Esophagus muscularis mucosa (tissue), 4 donors: ENCODE measurements at places on chromosomes 13 and 19. TPM values are rescaled to one million over a fixed set of nuclear protein-coding genes. Genes with fewer than 3 reads are reported as not detected.

ZNF567 gene
- 9.1 TPM for total RNA-seq

ZNF708 gene
- total RNA-seq, result 8.0 TPM

ZNF540 gene
- 3.2 TPM for total RNA-seq

ZNF112 gene
- total RNA-seq, result 6.6 TPM

KIR3DL3 gene
- total RNA-seq, result not detected

MYH14 gene
- 10.1 TPM for total RNA-seq

KIR3DL2 gene
- total RNA-seq, result not detected

CD177 gene
- 0.52 TPM for total RNA-seq

RINL gene
- 10.4 TPM for total RNA-seq

ZIC5 gene
- total RNA-seq, result not detected

DNA sequence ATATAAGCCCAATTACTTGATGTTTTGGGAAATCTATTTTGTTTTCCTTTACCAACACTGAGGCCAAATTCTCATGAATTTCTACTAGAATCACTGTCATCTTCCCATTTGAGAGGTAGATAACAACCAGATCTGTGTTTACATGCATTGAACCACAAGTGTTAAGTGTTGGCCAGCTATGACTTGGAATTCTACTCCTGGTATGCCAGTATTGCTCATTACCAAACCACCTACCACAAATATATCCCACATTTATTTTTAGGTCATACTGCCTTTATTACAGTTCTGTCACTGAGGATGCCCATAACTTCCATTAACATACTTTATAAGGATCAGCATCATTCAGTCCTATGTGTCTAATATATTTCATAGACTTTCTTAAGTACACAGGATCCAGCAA lies 328.9 kb downstream of the DIAPH3 start:
- DNase-seq, result no peak
- no peak overlapping the region for H3K4me3 ChIP-seq
- H3K27ac ChIP-seq, result no peak overlapping the region
- no peaks in the 10 kb centered on the region for H3K36me3 ChIP-seq
- no peaks in the 10 kb centered on the region for H3K4me1 ChIP-seq

- H3K27ac ChIP-seq, result no peak overlapping the region
- H3K4me1 ChIP-seq, result no peaks in the 10 kb centered on the region
- no peaks in the 10 kb centered on the region for H3K27me3 ChIP-seq
Measured at GRCh38 chr13:91805605-91806004, 407.2 kb downstream of the GPC5 start.

- no peaks in the 10 kb centered on the region for H3K27me3 ChIP-seq
- H3K36me3 ChIP-seq, result no peaks in the 10 kb centered on the region
- no peak overlapping the region for H3K27ac ChIP-seq
- no peak for DNase-seq
- H3K4me3 ChIP-seq, result no peak overlapping the region
Measured at GRCh38 chr13:25902891-25903341, 148.9 kb downstream of the SHISA2 start.

- H3K36me3 ChIP-seq, result no peaks in the 10 kb centered on the region
- no peaks in the 10 kb centered on the region for H3K27me3 ChIP-seq
- no peak for DNase-seq
- no peak overlapping the region for H3K27ac ChIP-seq
- no peak overlapping the region for H3K4me3 ChIP-seq
- no peaks in the 10 kb centered on the region for H3K4me1 ChIP-seq
Measured at GRCh38 chr19:17886515-17886914, 14.8 kb downstream of the SLC5A5 start.

DNA sequence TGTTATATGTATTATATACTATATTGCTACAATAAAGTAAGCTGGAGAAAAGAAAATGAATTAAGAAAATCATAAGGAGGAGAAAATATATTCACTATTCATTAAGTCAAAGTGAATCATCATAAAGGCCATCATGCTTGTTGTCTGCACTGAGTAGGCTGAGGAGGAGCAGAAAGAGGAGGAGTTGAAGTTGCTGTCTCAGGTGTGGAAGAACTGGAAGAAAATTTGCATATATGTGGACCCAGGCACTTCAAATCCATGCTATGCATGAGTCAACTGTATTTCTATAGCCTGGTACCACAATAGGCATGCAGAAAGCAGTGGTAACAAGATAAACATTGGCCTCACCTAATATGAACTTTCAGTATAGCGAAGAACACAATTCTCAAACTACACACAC lies 135.9 kb upstream of the SGCG start:
- DNase-seq, result no peak
- no peaks in the 10 kb centered on the region for H3K4me1 ChIP-seq
- H3K4me3 ChIP-seq, result no peak overlapping the region
- H3K27me3 ChIP-seq, result no peaks in the 10 kb centered on the region
- H3K27ac ChIP-seq, result no peak overlapping the region

- DNase-seq, result no peak
- no peak overlapping the region for H3K27ac ChIP-seq
- no peaks in the 10 kb centered on the region for H3K4me1 ChIP-seq
Measured at GRCh38 chr19:28420811-28421550, 792.0 kb downstream of the UQCRFS1 start.
